Small intestine (tissue), 16 donors: ENCODE measurements at places on chromosomes 12 and 14.

GRCh38 chr12:5733916-5734315, 211.1 kb downstream of the ANO2 start:
- no peak overlapping the region for H3K4me3 ChIP-seq
- no peak for DNase-seq
- H3K27me3 ChIP-seq = no peaks in the 10 kb centered on the region
- no peak overlapping the region for H3K27ac ChIP-seq
- no peaks in the 10 kb centered on the region for H3K36me3 ChIP-seq
- H3K4me1 ChIP-seq = no peaks in the 10 kb centered on the region

GRCh38 chr12:5388581-5389535, 43.0 kb upstream of the NTF3 start:
- H3K36me3 ChIP-seq = no peaks in the 10 kb centered on the region
- H3K27me3 ChIP-seq = no peaks in the 10 kb centered on the region
- DNase-seq = no peak
- H3K4me1 ChIP-seq = no peaks in the 10 kb centered on the region
- H3K27ac ChIP-seq = no peak overlapping the region

DNA sequence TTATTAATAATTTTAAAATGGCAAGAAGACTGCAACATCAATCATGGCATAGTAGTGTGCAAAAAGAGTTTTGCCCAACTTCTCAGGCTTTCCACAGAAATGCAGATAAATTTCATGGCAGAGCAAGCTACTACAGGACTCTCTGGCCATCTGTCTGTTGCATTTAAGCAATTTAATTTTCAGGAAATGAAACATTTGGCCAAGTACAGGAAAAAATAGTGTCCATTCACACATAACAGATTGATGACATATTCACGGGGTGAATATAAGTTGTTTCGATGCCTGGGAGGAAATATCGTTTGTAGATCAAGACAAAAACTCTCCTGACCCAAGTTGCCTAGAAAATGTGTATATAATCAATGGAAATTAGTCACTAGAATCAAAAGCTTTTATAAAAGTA, 324.0 kb downstream of the PRKD1 start:
- no peaks in the 10 kb centered on the region for H3K36me3 ChIP-seq
- no peak for DNase-seq
- H3K4me3 ChIP-seq = no peak overlapping the region
- no peaks in the 10 kb centered on the region for H3K4me1 ChIP-seq

- peaks cover 53% of the 10 kb centered on the region for H3K36me3 ChIP-seq
- H3K27ac ChIP-seq = no peak overlapping the region
- no peaks in the 10 kb centered on the region for H3K4me1 ChIP-seq
Measured at GRCh38 chr12:51065530-51065929, 17.4 kb downstream of the LETMD1 start.

- DNase-seq = peak; percentile 83
- H3K27ac ChIP-seq = peak within 1 kb of the TSS; percentile 48
- no peaks in the 10 kb centered on the region for H3K27me3 ChIP-seq
- peaks cover 8% of the 10 kb centered on the region for H3K4me1 ChIP-seq
- no peaks in the 10 kb centered on the region for H3K36me3 ChIP-seq
- H3K4me3 ChIP-seq = peak within 1 kb of the TSS; percentile 96
Measured at GRCh38 chr12:48925304-48926011, at the start of gene FKBP11. TSS of gene FKBP11 (minus strand) at chr12:48925492. CDS start at chr12:48925428, 64 bp downstream.

DNA sequence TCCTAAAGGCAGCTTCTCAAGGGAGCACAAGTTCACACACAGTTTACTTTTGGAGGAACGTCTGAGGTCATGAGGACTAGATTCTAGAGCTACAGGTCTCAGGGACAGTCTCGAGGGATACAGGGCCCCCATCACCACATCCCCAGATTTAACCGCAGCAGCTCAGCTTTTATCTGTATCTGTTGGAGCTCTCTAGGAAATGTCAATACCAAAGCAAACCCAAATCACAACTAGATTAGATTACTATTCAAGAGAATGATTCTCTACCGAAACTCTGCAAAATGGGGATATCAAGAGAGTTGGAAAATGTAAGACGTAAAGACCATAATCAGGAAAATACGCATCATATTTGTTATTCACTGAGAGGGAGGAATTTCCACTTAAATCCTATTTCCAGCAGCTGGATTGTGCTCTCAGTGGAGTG, 4.0 kb upstream of the MYRFL start:
- no peak overlapping the region for H3K27ac ChIP-seq
- H3K27me3 ChIP-seq = no peaks in the 10 kb centered on the region
- H3K4me1 ChIP-seq = peaks cover 6% of the 10 kb centered on the region
- no peak for DNase-seq
- no peaks in the 10 kb centered on the region for H3K36me3 ChIP-seq

DNA sequence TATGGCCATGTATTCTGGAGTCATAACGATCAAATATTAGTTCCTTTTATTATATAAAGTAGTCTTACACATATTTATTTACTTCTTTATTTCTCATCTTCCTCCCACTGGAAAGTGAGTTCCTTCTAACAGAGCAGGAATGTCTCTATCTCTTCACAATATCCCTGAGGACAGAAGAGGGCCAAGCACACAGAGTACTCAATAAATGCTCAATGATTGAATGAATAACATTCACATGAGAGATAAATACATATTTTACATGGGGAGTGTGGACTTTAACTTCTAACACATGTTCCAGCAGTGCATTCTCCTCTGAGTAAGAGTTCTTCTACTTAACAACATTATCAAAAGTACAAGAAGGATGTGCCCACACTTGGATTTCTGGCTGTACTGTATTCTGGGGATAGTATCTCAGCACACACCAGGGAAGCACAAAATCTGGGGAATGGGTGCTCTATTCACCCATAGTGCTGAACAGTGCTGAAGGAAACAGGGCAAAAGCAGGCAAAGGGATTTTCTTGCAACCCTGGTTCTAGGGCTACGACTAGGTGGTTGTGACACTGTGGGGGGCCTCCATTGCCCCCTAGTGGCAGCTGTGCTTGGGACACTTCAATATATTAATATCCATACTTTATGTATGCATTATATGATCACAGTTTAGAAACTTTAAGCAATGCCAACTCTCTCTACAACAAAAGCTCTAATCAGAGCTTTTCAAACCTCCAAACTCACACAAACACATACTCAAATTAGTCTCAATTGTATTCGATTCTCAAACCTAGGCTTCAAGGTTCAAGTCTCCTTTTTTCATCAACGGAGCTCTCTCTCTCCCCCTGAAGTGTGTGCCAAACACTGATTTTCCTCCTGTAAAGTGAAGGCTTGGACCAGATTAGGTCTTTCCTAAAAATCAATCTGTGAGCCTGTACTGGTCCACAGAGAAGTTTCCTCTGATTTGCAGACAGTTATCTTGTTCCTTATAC, 115.5 kb downstream of the SLC2A13 start:
- peak; percentile 63 for DNase-seq
- H3K4me1 ChIP-seq = no peaks in the 10 kb centered on the region
- H3K27me3 ChIP-seq = no peaks in the 10 kb centered on the region
- H3K36me3 ChIP-seq = no peaks in the 10 kb centered on the region

DNA sequence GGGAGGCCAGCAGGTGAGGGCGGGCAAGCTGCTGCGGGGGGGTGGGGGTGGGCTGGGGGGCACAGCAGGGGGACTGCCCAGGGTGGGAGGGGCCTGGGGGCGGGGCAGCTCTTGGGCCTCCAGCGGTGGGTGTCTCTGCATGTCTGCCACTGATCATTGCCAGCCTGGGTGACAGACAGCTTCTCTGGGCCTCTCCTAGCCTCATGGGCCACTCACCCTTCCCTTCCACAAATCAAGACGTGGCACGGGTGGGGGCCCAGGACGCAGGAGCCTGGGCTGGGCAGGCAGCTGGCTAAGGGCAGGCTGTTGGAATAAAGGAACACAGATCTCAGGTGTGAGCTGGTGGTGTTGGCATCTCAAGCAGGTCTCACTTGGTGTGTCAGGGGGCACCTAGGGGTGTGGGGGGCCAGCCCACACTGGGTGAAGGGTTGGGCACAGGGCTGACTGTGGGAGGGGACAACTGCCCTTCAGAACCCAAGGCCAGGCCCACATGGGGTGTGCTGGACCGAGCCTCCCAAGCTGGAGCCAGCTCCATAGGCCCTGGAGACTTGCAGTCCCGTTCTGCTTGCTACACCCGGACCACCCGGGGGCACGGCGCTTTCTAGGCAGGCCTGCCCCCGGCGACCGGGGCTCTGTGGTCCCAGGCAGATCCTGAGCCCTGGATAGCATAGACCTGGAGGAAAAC, 3.0 kb downstream of the TEDC1 start:
- no peaks in the 10 kb centered on the region for H3K27me3 ChIP-seq
- peaks cover 5% of the 10 kb centered on the region for H3K4me1 ChIP-seq
- H3K36me3 ChIP-seq = no peaks in the 10 kb centered on the region
- no peak overlapping the region for H3K27ac ChIP-seq
- no peak for DNase-seq

GRCh38 chr12:93519859-93520258, 52.5 kb downstream of the MRPL42 start:
- H3K4me3 ChIP-seq = no peak overlapping the region
- no peaks in the 10 kb centered on the region for H3K36me3 ChIP-seq
- H3K27me3 ChIP-seq = no peaks in the 10 kb centered on the region

DNA sequence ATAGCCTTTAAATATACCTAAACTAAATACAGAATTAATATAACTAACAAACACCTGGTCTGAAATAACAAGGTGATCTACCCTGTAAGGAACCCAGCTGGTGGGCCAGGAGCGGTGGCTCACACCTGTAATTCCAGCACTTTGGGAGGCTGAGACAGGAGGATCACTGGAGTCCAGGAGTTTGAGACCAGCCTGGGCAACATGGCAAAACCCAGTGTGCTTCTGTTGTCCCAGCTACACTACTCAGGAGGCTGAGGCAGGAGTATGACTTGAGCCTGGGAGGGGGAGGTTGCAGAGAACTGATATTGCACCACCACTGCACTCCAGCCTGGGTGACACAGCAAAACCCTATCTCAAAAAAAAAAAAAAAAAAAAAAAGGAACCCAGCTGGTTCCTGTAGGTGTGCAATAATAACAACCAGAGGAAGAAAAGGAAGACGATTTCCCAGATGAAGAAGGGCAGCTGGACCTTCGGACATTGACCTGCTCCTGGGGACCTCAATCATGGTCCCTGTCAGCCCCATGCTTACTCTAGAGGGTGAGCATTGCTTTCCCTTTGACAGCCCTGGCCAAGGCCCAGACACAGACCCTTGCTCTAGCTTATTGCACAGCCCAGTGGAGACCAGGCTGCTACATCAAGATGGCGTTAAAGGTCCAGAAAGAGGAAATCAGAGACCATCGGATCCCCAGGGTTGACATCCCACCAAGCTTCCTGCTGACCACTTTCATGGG, 5.4 kb downstream of the FOS start:
- no peak overlapping the region for H3K4me3 ChIP-seq
- H3K27ac ChIP-seq = peak overlapping the region; percentile 88
- DNase-seq = peak; percentile 70
- peaks cover 4% of the 10 kb centered on the region for H3K36me3 ChIP-seq
- H3K4me1 ChIP-seq = peaks cover 56% of the 10 kb centered on the region
- H3K27me3 ChIP-seq = peaks cover 5% of the 10 kb centered on the region

DNA sequence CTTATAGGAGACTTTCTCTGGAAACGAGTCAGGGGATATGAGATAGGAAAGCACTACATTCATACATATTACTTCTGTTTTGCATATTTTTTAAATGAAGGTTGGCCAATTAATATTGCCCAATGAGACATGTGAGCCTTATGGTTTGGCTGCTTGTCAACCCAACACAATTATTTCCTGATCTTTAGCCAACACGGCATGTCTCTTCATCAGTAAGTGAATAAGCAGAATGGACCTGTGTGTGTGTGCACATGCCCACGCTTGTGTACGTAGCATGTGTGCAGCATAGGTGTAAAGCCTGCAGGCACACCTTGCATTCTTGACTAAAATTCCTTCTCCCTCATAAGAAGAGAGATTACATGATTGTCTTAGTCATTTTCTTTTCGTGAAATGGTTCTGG, 88.3 kb downstream of the STON2 start:
- no peaks in the 10 kb centered on the region for H3K27me3 ChIP-seq
- no peaks in the 10 kb centered on the region for H3K4me1 ChIP-seq
- no peak for DNase-seq
- no peak overlapping the region for H3K4me3 ChIP-seq

DNA sequence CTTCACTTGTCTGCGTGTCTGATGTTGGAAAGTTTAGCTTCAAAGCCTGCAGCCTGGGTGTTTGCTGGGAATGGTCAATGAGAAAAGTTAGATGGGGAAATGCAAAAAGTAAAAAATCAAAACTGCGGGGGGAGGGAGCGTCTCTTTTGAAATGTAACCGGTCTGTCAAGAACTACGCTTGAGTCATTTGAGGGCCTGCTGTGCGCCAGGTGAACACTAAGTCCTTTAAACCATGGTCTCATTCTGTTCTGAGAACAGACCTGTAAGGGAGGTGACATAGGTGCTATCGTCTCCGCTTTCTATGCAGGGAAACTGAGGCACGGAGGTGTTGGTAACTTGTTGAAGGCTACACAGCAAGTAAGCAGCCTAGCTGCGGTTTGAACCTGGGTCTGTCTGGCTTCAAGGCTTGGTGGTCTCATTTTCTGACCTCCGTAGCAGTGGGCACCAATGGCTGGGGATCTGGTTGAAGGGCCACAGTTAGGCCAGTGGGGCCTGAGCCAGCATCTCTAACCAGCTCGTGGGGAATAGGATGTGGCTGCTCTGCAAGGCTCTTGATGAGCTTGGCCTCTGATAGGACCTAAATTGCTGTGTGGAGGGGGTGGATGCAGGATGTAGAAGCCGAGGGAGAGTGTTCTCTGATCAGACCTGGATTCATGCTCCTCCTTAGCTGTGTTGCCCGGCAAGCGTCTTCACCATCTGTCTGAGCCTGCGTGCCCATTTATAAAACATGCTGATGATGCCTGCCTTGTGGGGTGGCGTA, 41.5 kb downstream of the KCTD10 start:
- no peaks in the 10 kb centered on the region for H3K27me3 ChIP-seq
- H3K27ac ChIP-seq = no peak overlapping the region
- no peak overlapping the region for H3K4me3 ChIP-seq
- no peak for DNase-seq
- peaks cover 2% of the 10 kb centered on the region for H3K4me1 ChIP-seq

- no peak overlapping the region for H3K27ac ChIP-seq
- no peak for DNase-seq
- H3K27me3 ChIP-seq = no peaks in the 10 kb centered on the region
- peaks cover under 1% of the 10 kb centered on the region for H3K4me1 ChIP-seq
Measured at GRCh38 chr12:88994971-88995370, 357.3 kb downstream of the DUSP6 start.

GRCh38 chr14:39033371-39033770, 69.7 kb downstream of the SEC23A start:
- no peak overlapping the region for H3K4me3 ChIP-seq
- peaks cover 13% of the 10 kb centered on the region for H3K36me3 ChIP-seq
- no peaks in the 10 kb centered on the region for H3K27me3 ChIP-seq

DNA sequence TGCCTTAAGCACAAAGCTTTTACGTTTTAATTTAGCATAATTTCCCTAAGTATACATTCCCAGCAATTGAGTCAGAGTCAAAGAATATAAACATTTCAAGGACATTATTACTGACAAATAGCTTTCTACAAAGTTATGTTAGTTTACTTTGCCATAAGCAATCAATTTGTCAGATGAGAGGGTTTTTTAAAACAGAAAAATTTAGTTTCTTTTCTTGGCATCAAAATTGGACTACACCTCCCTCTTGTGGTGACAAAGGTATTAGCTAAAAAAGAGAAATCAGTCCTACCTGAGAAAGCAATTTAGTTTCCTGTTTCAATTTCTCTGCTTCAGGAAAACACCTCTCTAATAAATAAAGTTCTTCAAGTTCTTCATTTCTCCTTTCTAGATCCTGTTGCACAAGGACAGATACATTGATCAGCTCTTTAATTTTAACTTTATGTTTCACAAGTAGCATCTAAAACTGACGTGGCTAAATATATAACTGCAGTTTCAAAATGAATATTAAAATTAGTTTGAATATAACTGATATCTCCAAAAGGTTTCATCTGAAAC, 39.9 kb downstream of the DNAI7 start:
- DNase-seq = peak; percentile 42
- H3K4me1 ChIP-seq = peaks cover 4% of the 10 kb centered on the region
- H3K27ac ChIP-seq = no peak overlapping the region
- H3K27me3 ChIP-seq = no peaks in the 10 kb centered on the region
- no peak overlapping the region for H3K4me3 ChIP-seq
